Upper lobe of left lung (tissue), 6 donors: ENCODE measurements at places on chromosomes 2 and 18. TPM values are rescaled to one million over a fixed set of nuclear protein-coding genes. Genes with fewer than 3 reads are reported as not detected.

GRCh38 chr2:3493615-3494007 is 25.7 kb downstream of the ADI1 start:
- DNase-seq: no peak

- no peak for DNase-seq
Observed at GRCh38 chr18:56890632-56891031, 239.5 kb downstream of the WDR7 start.

Gene ZBTB7C
- 18.1 TPM for total RNA-seq

Gene SCN2A
- not detected for total RNA-seq

- no peak for DNase-seq
Observed at GRCh38 chr18:78884502-78884901, 95.1 kb upstream of the SALL3 start.

Gene HS6ST1
- total RNA-seq: 24.0 TPM

Gene CHPF
- total RNA-seq: 125 TPM
